WERI-Rb-1 (cell line): ENCODE measurements at places on chromosomes 1 and 21.

- no peak for DNase-seq
Observed at GRCh38 chr1:218274511-218274910, 10.6 kb upstream of the RRP15 start.

GRCh38 chr1:61300899-61301298 lies 218.5 kb downstream of the NFIA start:
- DNase-seq: no peak

DNA sequence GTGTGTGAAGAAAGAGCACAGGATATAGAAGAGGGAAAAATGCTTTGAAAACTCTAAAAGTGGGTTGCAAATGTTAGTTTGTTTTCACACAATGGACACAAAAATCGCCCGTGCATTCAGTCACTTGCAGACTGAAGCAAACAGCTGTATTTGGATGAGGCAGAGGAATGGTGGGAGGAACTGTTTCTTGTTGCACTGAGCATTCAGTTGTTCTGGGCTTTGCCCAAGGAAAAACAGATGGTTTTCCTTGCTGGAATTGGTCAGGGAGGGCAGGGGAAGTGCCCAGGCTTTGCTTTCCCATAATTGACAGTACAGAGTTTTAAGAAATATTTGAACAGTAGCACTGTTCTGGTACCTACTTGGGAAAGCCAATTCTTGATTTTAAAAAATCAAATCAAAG lies 19.5 kb upstream of the WARS2 start:
- no peak for DNase-seq

GRCh38 chr1:153402226-153402625 lies 11.4 kb upstream of the S100A8 start:
- DNase-seq: peak; percentile 4

DNA sequence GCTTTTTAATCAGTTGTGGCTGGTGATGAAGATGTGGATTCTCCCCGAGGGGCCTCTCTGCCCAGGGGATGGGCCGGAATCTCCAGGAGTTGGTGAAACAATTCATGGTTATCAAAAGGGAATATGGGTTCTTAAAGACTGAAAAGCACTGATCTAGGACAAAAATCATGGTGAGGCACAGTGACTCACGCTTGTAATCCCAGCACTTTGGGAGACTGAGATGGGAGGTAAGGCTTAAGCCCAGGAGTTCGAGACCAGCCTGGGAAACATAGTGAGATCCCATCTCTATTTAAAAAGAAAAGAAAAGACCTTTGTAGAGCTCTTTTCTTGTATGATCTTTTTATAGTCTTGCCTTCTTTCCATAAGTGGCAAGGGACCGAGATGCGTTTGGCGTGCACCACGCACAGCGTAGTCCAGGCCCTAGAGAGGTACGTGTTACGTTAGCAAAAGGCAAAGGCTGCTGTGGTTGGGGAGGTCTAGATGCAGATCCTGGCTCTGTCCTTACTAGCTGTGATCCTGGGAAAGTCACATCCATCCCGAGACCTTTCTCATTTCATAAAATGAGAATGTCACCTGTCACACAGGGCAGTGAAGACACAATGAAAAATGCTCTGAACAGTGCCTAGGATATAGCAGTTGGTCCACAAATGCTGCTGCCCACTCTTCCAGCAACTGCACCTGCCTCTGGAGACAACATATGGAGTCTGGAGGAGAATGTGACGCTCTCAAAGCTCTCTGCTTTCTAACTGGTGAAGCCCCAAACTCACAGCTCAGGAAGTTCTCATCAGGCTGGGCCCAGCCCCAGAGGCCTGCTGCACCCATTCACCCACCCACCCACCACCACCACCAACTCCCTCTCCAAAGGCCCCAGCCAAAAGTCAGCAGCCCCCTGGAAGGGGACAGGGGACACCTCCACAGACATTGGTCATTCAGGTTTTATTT lies 54.8 kb downstream of the KIF21B start:
- DNase-seq: no peak

DNA sequence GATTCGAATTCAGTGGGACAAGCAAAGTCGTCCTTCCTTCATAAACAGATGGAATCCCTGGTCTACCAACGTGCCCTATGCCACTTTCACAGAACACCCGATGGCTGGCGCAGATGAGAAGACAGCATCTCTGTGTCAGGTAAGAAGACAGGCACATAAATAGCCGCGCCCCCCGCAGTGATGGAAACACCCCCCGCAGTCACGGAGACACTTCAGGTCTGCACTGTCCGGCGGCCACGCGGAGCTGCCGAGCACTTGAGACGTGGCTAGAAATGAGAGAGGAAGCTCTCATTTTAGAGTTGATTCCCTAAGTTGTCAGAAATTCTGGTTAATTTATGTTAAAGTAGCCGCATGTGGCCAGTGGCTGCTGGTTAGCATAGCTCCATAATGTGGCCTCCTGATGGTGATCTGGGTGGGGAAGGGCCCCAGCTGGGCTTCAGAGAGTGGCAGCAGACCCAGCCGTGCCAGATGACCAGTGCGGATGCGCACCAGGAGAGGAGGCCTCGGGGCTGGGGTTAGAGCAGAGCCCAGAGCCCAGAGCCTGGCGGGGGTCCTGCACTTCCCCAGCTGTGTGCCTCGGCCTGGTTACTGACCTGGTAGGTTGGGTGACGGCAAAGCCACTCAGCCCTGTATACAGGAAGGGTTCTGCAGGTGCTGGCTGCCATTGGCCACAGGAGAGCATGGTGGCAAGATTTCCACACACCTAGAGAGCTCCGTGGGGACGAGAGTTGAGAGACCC lies 2.9 kb downstream of the TPRG1L start:
- DNase-seq: no peak

- no peak for DNase-seq
Observed at GRCh38 chr1:19448491-19449439, 36.6 kb downstream of the CAPZB start.

DNA sequence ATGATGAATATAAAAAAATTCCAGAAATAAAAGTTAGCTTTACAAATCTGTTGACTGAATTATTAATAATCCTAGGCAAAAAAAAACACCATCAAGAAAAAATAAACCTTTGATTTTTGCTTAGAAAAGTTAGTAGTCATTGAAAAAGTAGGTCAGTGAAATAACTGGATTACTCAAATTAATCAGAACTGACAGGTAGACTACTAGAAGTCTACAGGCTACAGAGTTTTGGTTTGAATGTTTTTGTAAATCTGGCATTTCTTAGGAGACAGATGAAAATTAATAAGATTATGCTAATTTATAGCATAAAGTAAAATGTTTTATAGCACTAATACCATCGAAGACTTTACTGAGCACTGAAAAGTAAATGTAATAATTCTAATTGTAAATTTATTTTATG lies 511.9 kb downstream of the PTPRC start:
- DNase-seq: no peak

GRCh38 chr1:53078333-53079101 lies 16.5 kb downstream of the PODN start:
- no peak for DNase-seq

GRCh38 chr21:38170704-38171682 lies 85.8 kb upstream of the KCNJ15 start:
- DNase-seq: no peak

- DNase-seq: peak; percentile 54
Observed at GRCh38 chr1:98327220-98327861, 334.2 kb upstream of the SNX7 start.

GRCh38 chr1:15584489-15585363 lies at the start of gene AGMAT:
Gene AGMAT (minus strand): TSS chr1:15585051. CDS start chr1:15584967, 84 bp downstream.
- DNase-seq: peak; percentile 63

GRCh38 chr21:37619464-37619974 lies 252.9 kb downstream of the DYRK1A start:
- DNase-seq: no peak

DNA sequence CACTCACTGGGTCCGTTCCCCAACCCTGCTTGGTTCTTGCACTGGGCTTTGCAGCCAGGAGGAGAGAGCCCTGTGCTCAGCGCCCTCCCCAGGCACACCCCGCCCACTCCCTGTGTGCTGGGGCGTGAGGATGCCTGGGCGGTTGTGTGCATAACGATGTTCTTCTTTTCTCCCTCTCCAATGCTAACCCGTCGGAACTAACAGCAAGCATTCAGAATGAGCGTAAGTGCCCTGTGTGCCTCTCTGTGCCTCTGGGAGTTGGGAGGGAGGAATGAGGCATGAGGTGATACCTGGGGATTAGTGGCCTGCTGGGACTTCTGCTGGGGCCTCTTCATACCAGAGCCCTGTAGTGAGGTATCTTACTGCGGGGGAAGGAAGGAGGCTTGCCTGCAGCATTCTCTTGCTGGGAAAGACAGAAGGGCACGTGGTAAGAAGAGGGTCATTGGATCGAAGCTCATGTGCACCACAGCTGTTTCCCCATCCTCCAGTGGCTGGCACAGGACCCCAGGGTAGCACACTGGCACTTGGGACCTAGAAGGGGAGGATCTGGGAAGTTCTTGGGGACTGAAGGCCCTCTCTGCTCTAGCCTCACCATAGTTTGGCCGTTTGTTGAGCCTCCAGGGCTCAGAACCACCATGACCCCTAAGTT lies 79.8 kb downstream of the NFASC start:
- DNase-seq: peak; percentile 73

DNA sequence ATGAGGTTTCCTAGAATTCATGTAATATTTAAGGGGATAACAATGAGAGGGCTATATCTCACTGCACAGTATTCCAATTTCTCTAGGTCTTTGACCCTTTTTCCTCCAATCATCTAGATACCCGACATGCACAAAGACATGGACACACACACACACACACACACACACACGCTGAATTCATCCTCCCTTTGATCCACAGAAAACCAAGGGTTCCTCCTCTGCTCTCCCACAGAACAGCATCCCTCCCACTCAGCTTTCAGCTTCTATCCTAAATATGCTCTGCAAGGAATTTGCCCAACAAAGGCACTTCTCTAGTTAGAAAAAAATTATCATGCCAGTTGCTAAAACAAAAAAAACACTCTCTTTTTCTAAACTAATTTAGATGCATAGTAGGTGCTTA lies 231.7 kb downstream of the RGS7 start:
- no peak for DNase-seq

- no peak for DNase-seq
Observed at GRCh38 chr1:65259816-65260215, 49.5 kb upstream of the DNAJC6 start.

- no peak for DNase-seq
Observed at GRCh38 chr1:151238467-151238739, 16.1 kb upstream of the PSMD4 start.
